ENCODE measurements at places on chromosomes 2 and 18.

GRCh38 chr2:168396131-168396530, 59.9 kb upstream of the CERS6 start:
- no peak for DNase-seq

GRCh38 chr2:67566958-67567635, 170.0 kb downstream of the ETAA1 start:
- DNase-seq: no peak

- DNase-seq: no peak
These were observed 22.9 kb upstream of the TYMS start for GRCh38 chr18:634551-635045.

- DNase-seq: no peak
These were observed 11.9 kb downstream of the ELP2 start for GRCh38 chr18:36141576-36141975.

DNA sequence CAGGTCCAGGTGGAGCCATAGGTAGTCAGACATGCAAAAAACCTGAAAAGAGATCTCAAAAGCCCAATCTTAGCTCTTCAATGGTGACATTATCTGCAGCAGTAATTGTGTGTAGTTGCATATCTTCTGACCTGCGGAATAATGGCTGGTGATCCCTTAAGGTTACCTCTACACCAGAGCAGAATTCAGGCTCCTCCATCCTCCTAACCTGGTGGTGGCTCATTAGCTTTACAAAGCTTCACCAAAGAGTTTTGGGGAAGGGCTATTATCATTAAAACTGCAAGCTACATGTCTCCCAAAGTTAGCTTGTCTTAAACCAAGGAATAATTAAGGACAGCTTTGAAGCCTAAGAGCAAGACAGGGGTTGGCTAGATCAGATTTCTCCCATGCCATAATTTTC, 42.6 kb upstream of the CHST9 start:
- DNase-seq: no peak

- DNase-seq: no peak
These were observed 3.6 kb upstream of the PHLPP1 start for GRCh38 chr18:62711781-62712180.

DNA sequence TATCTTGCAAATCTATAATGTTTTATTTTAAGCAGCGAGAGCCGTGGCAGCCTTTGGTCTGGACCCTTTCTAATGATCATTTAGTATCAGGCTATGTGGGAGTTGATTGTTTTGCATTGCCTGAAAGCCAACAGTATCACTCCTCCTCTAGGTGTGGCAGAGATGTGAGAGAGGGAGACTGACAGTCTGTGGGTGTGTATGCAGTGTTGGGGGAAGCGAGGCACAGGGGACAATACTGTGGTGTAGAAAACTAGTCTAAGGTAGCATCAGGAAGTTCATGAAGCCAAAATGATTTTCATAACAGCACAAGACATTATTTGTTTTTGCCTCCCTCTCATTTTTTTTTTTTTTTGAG, 13.4 kb upstream of the IL37 start:
- DNase-seq: no peak

DNA sequence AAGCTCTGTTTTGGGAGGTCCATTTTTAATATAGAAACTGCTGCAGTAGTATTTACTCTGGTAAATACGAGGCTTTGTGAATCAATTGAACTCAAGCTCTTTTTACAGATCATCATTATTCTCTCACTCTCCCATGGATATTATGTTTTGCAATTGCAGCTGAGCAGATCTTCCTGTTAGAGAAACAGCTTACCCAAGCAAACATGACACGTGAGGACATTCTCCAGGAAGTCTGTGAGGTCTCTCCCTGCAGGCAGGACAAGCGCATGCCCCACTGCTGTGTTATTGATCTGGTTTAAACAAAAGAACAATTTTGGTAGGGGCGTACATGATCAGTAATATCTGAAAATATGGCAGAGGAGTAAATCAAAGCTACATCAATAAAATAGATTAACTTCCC, 72.1 kb downstream of the COL6A3 start:
- no peak for DNase-seq

DNA sequence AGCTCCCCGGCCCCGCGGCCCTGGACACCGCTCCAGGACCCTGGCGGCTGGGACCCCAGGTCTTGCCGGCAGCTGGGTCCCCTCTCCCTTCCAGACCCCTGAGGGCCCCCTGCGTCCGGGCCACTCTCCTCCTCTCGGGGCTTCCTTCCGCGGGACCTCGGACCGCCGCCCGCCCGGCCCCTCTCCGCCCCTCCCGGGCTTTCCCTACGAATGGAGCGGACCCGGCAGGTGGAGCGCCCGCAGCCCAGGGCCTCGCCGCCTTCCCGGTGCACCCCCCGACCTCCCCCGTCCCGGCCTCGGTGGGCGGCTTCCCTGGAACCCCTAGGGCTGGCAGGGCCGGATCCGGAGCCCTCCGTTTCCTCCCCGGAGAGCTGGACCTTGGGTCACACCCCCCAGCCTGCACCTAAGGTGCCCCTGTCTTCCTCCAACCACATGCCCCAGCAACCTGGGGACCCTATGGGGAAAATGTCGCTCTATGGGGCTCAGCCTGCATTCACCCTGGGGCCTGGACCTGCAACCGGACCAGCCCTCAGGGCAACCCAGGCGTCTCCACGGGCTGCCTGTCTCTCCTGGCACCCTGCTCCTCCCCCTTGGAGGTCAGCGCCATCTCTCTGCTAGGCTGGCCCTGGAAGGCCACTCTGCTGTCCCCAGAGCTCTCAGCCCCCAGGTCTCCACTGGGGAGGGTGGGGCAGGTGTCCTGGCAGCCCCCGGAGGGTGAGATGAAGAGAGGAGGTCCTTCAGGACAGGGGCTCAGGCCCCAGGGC, 730 bp downstream of the B3GNT7 start:
- no peak for DNase-seq

DNA sequence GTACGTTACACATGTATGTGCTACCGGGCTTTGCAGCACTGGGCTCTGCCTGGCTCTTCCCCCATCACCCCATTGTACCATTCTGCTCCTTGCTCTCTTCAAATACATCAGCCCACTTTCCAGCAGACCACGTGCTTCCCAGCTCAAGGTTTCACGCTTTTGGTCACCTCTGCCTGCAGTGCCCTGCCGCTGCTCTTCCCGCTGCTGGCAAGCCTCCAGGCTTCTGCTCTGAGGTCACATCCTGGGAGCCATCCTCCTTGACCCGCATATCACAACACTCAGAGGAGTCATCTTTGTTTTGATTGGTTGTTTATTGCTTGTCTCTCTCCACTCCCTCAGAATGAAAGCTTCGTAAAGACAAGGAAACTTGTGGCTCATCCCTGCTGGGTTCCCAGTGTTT, 34.1 kb downstream of the KIF5C start:
- no peak for DNase-seq

DNA sequence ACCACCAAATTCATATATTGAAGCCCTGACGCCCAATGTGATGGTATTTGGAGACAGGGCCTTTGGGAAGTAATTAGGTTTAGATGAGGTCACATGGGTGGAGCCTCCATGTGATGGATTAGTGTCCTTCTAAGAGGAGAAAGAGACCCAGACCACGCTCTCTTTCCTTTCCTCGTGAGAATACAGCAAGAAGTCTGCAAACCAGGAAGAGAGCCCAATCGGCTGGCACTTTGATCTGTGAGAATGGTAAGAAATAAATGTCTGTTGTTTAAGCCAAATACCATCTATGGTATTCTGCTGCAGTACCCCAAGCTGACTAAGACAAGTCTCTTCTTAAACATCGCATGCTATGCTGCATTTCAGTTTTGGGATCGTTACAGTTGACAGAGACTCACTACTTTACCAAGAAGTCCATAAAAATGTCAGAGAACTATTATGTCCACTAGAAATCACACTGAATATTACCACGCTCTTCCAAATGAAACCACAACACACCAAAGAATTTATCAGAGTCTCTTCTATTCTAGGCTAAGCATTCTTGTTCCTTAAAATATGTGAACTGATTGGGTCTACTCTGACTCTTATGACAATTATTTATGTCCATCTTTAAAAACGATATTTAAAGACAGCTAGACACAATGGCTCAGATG, 48.5 kb downstream of the LPIN2 start:
- no peak for DNase-seq
